ENCODE measurements at places on chromosomes 3 and 15.

- H3K4me3 ChIP-seq, result no peak overlapping the region
- no peak overlapping the region for H3K27ac ChIP-seq
- DNase-seq, result no peak
Measured at GRCh38 chr3:121414924-121415323, 130.9 kb downstream of the POLQ start.

DNA sequence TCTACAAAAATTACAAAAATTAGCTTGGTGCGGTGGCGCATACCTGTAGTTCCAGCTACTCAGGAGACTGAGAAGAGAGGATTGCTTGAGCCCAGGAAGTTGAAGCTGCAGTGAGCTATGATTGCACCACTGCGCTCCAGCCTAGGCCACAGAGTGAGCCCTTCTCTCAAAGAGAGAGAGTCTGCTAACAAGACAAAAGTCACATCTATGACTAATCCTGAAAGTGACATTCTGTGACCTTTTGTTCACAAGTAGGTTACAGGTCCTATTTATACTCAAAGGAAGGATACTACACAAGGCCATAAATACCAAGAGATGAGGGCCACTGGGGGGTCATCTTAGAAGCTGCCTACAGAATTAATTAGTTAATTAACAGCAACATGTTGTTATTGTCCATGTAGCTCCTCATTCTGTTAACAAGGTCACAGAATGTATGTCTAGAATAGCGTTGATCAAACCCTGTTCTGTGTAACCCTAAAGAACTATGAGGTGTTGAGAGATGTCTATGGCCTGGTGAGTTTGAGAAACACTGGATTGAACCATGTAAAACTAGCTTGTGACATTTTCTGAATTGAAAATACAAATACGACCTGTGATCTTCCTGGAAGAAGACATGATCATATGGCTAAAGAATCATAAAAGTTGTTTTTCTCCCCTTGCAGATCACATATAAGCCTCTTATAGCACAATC lies 97.0 kb downstream of the SAMMSON start:
- no peaks in the 10 kb centered on the region for H3K27me3 ChIP-seq
- no peaks in the 10 kb centered on the region for H3K4me1 ChIP-seq
- H3K27ac ChIP-seq, result no peak overlapping the region
- no peak overlapping the region for H3K4me3 ChIP-seq
- H3K36me3 ChIP-seq, result no peaks in the 10 kb centered on the region
- DNase-seq, result no peak

DNA sequence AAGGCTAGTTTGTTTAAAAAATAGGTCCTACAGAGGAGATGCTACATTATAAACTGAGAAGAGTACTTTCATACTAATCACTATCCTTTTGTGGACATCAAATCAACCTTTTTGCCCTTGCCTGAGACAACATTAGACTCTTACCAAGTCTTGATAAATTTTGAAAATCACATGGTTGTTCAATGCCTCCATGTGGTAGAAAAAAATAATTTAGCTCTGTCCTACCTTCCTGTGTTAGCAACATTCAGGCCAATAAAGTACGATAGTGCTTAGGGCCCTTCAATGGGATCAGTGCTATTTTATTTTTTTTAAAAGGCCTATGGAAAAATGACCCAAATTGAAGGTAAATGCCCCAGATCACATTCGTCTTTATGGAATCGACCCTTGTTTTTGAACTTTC lies 5.0 kb upstream of the UBE2E1 start:
- no peak for DNase-seq
- H3K27ac ChIP-seq, result no peak overlapping the region

- no peak for DNase-seq
- no peaks in the 10 kb centered on the region for H3K4me1 ChIP-seq
- no peaks in the 10 kb centered on the region for H3K36me3 ChIP-seq
- H3K4me3 ChIP-seq, result no peak overlapping the region
- no peak overlapping the region for H3K27ac ChIP-seq
Measured at GRCh38 chr3:118110211-118110610, 924.4 kb downstream of the IGSF11 start.

- H3K36me3 ChIP-seq, result no peaks in the 10 kb centered on the region
- H3K27me3 ChIP-seq, result no peaks in the 10 kb centered on the region
- H3K4me3 ChIP-seq, result no peak overlapping the region
- no peak overlapping the region for H3K27ac ChIP-seq
- H3K4me1 ChIP-seq, result peaks cover 12% of the 10 kb centered on the region
Measured at GRCh38 chr3:45549961-45550360, 44.6 kb upstream of the LIMD1 start.

DNA sequence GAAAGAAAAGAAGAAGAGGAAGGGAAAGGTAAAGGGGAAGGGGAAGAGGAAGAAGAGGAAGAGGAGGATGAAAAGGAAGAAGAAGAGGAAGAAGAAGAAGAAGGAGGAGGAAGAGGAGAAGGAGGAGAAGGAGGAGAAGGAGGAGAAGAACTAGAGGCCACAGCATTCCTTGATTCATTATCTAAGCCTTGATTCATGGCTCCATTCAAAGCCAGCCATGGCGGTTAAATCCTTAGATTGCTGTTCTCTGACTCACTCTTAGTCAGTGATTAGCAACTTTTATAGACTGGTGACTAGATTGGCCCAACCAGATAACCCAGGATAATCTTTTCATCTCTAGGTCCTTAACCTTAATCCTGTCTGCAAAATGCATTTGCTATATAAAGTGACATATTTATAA lies 47.6 kb downstream of the OSTN start:
- no peak overlapping the region for H3K27ac ChIP-seq
- H3K4me3 ChIP-seq, result no peak overlapping the region
- H3K36me3 ChIP-seq, result no peaks in the 10 kb centered on the region
- H3K4me1 ChIP-seq, result no peaks in the 10 kb centered on the region
- no peak for DNase-seq
